COLO829 (cell line): ENCODE measurements at places on chromosomes 12 and 14.

GRCh38 chr14:105203057-105203531, 22.0 kb upstream of the NUDT14 start:
- DNase-seq: peak; percentile 56

- DNase-seq: no peak
Measured at GRCh38 chr14:55650992-55651391, 71.0 kb downstream of the KTN1 start.

DNA sequence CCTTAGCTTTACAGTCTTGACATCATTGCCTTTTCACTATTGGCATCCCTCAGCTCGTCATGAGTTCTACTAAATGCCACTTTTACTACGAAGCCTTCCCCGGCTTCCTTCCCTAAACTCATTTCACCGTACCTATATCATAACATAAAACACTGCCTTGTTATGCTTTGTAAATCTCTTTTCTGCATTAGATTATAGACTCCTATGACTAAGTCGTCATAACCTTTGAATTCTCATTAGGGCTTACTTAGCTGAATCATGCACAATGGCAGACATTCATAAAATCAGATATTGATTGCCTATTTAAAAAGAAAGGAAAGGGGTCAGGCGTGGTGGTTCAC, 21.0 kb downstream of the BTG1 start:
- DNase-seq: peak; percentile 53

DNA sequence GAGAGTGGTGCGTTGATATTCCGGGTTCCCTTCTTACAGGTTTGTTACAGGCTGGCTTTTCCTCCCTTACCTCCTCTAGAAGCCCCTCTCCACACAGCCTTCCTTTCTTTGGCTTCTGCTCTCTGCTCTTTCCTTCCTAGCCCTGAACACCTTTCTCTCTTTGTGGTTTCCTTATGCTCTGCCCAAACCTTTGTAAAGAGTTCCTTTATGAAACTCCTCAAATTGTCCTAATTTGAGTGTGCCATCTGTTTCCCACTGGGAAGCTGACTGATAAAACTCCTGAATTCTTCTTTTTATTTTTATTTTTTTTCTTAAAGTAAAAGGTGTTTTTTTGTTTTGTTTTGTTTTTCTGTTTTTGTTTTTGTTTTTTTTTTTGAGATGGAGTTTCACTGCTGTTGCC, 60.1 kb upstream of the OTX2 start:
- DNase-seq: no peak

GRCh38 chr12:3741882-3742672, 10.8 kb downstream of the CRACR2A start:
- DNase-seq: no peak

GRCh38 chr12:57579677-57580465, 11.1 kb upstream of the PIP4K2C start:
- no peak for DNase-seq

- DNase-seq: no peak
Measured at GRCh38 chr12:120361506-120362208, 7.3 kb downstream of the MSI1 start.

- DNase-seq: no peak
Measured at GRCh38 chr12:106106061-106106566, 32.6 kb downstream of the NUAK1 start.

DNA sequence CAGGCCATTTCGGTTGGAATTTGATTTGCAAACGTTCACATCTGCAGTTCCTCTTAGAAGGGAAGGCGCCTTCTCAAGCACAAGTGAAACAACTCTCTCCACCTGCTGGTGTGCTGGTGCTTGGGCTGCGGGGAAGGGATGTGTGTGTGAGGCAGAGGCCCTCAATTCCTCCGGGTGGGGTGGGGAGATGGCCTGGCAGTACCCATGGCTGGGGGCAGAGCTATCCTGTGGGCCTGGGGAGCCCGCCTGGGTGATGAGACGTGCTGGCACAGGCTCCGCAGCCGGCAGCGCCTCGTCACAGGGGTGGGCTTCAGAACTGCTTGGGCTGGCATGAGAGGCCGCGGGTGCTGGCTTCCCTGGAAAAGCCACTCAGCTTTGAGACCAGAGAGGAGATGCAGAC, 28.9 kb upstream of the TDRD9 start:
- no peak for DNase-seq

DNA sequence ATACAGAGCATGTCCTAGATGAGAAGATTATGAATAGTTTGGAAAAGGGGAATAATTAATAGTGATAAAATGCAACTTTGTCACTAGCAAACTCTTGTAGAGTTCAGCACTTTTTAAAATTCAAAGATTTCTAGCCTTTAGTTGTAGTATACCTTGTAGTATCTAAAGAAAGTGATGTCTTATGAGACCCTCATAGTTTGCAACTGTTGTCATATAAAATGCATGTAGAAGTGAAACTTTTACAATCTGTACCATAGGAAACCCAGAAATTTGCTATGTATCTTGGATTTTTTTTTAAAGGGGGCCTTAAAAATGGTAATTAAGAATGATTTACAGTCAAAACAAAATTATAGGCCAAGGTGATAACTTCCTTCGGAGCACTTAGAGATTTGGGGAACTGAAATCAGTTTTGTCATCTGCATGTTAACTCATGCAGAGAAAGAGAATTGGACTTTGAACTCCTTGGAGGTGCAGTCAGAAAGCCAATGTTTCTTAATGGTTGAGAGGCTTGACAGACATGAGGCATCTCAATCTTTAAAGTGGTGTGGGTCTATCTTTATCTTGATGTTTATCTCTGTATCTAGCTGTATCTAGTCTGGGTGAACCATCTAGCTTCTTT, 1.3 kb downstream of the LRRK2 start:
- DNase-seq: no peak

DNA sequence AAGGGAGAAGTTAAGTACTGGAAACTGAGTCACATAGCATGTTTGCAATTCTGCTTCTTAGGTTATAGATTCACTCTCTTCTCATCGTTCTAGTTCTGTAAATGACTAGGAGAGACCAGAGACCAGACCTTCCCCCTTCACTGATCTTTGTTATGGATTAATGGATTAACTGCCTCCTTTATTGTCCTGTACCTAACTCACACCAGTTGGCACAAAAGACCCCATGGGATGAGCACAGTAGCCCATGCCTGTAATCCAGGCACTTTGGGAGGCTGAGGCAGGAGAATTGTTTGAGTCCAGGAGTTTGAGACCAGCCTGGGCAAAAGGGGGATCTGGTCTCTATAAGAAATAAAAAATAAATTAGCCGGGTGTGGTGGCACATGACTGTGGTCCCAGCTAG, 20.8 kb downstream of the BCAT1 start:
- DNase-seq: no peak

- no peak for DNase-seq
Measured at GRCh38 chr14:33332497-33332896, 393.8 kb downstream of the NPAS3 start.

GRCh38 chr12:76123259-76124212, 39.1 kb upstream of the NAP1L1 start:
- DNase-seq: no peak

- DNase-seq: no peak
Measured at GRCh38 chr12:108816652-108817335, 40.6 kb downstream of the SSH1 start.

- no peak for DNase-seq
Measured at GRCh38 chr12:112798048-112798760, 6.7 kb downstream of the RPH3A start.

- DNase-seq: no peak
Measured at GRCh38 chr12:125683748-125684381, 618.6 kb downstream of the AACS start.

DNA sequence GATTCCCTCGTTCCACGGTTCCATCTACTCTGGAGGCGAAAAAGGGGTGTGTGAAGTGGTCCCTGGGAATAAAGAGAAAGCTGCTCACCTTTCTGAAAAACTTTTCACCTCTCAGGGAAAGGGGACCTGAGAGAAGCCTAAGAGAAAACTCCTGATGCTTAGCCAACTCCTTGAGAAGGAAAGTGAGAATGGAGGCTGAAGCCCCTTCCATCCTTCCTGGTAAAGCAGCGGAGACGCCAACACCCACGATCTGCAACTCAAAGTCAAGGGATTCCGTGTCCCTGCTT, 110.0 kb downstream of the ARF6 start:
- no peak for DNase-seq

- DNase-seq: no peak
Measured at GRCh38 chr14:70920608-70921007, 13.3 kb downstream of the PCNX1 start.

GRCh38 chr12:108563136-108563803, 874 bp downstream of the ISCU start:
- DNase-seq: peak; percentile 89

- DNase-seq: no peak
Measured at GRCh38 chr14:64663174-64663573, 41.0 kb upstream of the PLEKHG3 start.
